Mesothelial cell of epicardium (in vitro differentiated cells): ENCODE measurements at places on chromosomes 6 and 20. TPM values are rescaled to one million over a fixed set of nuclear protein-coding genes. Genes with fewer than 3 reads are reported as not detected.

Gene DSP
- 163 to 172 TPM (median 171 TPM) in 3 replicates for total RNA-seq

Gene UBD
- 0.47 to 0.50 TPM (median 0.49 TPM) in 3 replicates for total RNA-seq

DNA sequence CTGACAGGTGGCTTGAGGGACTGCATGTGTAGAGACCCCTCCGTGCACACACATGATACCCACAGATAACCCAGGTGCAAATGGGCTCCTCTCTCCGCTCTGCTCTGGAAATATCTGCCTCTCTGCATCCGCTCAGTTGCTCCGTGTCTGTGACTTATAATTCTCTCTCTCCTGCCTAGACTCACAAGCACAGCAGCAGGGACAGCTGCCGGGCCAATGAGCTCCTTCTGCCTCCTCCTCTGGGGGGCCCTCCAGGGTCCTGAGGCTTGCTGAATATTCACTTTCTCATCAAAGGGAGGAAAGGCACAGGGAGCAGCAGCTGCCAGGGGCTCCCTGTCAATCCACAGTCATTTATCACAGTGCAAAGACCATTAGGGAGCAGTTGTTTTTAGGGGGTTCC lies 24.1 kb downstream of the LRFN2 start:
- H3K27me3 ChIP-seq: peaks cover 24% of the 10 kb centered on the region
- no peak overlapping the region for H3K27ac ChIP-seq
- no peak for DNase-seq
- H3K4me1 ChIP-seq: no peaks in the 10 kb centered on the region
- H3K4me3 ChIP-seq: no peak overlapping the region

- no peak for DNase-seq
- peaks cover 12% of the 10 kb centered on the region for H3K4me1 ChIP-seq
- H3K27ac ChIP-seq: no peak overlapping the region
- peaks cover 7% of the 10 kb centered on the region for H3K36me3 ChIP-seq
Measured at GRCh38 chr6:13572240-13572639, 2.2 kb upstream of the SIRT5 start.

DNA sequence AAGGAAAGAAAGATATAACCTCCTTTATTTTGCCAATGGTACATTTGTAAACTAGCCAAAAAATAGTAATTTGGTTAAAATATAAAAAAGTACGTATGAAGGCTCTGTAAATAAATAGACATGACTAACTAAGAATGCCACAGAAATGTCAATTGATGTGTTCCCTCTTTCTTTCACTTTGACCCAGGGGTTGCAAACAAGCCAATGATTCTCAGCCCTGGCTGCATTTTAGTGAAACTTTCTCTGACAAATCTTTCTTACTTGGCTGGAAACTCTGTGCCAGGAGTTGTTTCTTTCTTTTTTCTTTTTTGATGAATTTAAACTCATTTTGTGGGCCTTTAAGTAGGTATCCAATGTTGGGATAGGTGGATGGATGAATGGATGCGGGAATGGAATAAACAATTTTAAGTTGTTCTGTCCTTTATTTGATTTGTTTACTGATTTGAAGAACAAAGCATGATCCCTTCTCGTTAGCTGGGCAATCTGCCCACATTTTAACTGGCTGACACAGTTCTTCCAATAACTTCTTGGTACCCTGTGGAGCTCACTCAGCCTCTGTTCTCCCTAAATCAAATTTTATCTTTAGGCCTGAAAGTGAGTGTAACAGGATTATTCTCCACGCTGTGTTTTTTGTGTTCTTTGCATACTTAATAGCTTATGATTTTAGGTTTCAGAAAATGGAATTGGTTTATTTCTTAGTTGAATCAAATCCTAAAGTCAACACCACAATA lies 58.6 kb upstream of the GCLC start:
- H3K36me3 ChIP-seq: no peaks in the 10 kb centered on the region
- H3K4me3 ChIP-seq: no peak overlapping the region
- H3K27ac ChIP-seq: peak overlapping the region; percentile 3
- peaks cover 21% of the 10 kb centered on the region for H3K4me1 ChIP-seq

GRCh38 chr20:63242736-63243135 lies 7.0 kb downstream of the BIRC7 start:
- H3K27ac ChIP-seq: no peak overlapping the region
- no peaks in the 10 kb centered on the region for H3K4me1 ChIP-seq
- H3K27me3 ChIP-seq: no peaks in the 10 kb centered on the region

- no peaks in the 10 kb centered on the region for H3K36me3 ChIP-seq
- H3K4me3 ChIP-seq: peak overlapping the region; percentile 61
- H3K27ac ChIP-seq: no peak overlapping the region
- DNase-seq: no peak
- H3K27me3 ChIP-seq: peaks cover 41% of the 10 kb centered on the region
Measured at GRCh38 chr20:1893721-1894470, 1.3 kb upstream of the SIRPA start.

DNA sequence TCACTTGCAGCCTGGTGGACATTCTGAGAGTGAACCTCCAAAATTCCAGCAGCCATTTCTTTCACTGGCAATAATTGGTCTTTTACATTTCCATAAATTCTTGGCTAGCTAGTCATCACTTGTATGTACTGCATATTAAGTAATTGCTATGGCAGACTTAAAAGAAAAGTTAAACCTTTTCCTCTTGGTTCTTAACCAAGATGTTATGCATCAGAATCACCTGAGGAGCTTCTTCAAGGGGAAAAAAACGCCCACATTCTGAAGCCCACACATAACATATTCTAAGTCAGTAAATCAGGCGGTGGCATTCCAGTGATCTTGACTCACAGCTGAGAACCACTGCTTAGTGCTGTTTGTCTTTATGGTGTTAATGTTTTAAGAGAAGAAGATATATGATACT lies 37.0 kb downstream of the CDC40 start:
- no peak for DNase-seq
- H3K36me3 ChIP-seq: peaks cover 46% of the 10 kb centered on the region
- H3K4me1 ChIP-seq: no peaks in the 10 kb centered on the region
- no peak overlapping the region for H3K4me3 ChIP-seq

DNA sequence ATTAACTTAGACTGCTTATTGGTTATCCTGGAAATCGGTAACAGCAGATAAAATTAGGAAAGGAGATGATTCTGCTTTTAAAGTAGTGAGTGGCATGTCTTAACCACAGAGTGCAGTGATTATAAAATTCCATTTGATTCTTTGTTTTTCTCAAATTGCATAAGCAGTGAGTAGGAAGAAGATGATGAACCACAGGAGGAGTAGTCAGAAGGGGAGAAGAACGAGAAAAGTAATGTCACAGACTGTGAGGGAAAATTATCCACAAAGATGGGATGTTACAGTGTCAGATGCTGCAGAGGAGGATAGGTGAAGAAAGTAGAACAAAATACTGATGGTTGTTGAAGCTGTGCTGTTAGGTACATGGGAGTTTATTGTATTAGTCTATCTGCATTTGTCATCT lies 63.0 kb downstream of the ITCH start:
- no peak for DNase-seq
- H3K27me3 ChIP-seq: no peaks in the 10 kb centered on the region
- H3K36me3 ChIP-seq: peaks cover 38% of the 10 kb centered on the region
- no peak overlapping the region for H3K4me3 ChIP-seq
- H3K27ac ChIP-seq: no peak overlapping the region

GRCh38 chr6:109772883-109773431 lies 81.9 kb downstream of the FIG4 start:
- H3K27me3 ChIP-seq: no peaks in the 10 kb centered on the region
- no peak overlapping the region for H3K4me3 ChIP-seq
- DNase-seq: no peak
- H3K36me3 ChIP-seq: peaks cover 29% of the 10 kb centered on the region
